ENCODE measurements at places on chromosomes 5 and 9.
A peak's percentile ranks its signal among the peaks of the same experiment; 100 is the strongest.

DNA sequence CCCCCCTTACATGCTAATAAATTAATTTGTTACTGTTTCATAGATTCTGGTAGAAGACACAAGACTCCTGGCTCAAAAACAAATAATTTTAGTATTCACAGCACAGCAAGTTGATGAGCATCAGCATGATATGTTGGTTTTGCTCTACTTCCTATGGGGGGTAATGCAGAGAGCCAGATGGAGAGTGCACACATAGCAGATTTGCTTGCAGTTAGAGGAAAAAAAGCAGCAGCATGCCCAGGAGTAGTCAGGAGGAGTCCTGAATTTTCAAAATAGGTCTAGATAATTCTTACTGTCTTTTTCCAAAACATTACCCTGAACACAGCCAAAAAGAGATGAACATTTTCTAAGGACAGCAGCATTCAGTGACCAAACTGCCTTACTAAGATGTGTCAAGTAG is 261.3 kb downstream of the COX7C start:
- DNase-seq: no peak

DNA sequence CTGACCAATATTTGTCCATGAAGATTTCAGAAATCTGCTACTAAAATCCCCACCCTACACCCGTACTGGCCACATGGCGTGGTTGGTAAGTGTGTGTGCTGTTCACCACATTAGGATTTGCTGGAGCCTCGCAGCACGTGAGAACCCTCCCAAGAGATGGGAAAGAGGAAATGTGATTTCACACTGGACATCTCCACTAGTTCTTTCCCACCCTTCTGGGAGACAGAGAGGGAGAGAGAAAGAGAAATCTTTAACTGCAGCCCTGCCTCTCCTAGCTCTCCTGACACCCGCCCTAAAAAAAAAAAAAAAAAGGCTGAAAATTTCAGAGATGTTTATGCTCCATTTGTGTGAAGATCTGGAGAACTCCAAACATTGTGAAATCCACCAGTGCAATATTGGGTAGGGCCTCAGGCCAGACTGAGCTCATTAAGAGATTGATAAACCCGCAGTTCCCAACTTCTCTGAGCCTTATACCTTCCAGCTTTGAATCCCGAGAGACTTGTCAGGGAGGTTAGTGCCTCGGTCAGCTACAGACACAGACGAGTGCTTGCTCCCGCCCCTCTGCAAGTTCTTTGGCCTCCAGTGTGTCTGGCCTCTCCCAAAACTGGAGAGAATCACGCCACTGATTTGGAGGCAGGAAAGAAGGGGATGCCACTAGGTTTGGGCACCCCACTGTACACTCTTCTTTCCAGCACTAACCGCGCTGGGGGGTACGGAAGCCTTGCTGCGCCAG is 1.9 kb downstream of the SPRY4 start:
- DNase-seq: no peak

DNA sequence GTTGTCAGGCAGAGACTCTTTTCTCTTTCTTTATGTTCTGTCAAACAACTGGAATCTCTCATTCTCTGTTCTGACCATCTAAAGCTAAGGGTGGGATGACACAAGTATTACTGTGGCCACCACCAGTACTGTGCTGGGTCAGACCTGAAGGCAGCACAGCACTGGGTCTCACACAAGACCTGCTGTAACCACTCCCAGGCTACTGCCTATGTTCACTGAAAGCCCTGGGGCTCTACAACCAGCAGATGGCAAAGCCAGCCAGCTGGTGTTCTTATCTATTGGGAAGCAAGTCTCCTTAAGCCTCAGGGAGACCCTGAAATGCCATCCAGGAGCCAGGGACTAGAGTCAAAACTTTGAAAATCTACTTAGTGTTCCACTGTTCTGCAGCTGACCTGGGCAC is 189.5 kb downstream of the SLCO4C1 start:
- DNase-seq: no peak

GRCh38 chr9:127550751-127551150 is 61.3 kb upstream of the STXBP1 start:
- no peak for DNase-seq

DNA sequence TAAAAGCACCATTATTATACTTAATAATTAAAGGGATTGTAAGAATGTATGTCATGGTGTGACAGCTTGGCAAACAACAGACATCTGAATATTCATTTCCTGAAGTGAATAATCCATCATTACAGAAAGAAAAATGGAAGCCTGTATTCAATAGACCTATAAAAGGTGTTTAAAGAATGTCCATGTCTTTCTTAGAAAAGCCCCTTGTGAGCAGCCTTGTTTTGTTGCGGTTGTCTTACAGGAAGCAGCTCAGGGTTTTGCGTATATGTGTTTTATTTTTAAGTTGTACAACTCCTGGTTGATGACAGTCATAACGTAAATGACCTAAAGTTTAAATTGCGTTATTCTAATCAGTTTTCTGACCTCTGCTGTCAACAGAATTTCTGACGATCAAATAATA is 53.8 kb downstream of the CAST start:
- DNase-seq: peak; percentile 45

DNA sequence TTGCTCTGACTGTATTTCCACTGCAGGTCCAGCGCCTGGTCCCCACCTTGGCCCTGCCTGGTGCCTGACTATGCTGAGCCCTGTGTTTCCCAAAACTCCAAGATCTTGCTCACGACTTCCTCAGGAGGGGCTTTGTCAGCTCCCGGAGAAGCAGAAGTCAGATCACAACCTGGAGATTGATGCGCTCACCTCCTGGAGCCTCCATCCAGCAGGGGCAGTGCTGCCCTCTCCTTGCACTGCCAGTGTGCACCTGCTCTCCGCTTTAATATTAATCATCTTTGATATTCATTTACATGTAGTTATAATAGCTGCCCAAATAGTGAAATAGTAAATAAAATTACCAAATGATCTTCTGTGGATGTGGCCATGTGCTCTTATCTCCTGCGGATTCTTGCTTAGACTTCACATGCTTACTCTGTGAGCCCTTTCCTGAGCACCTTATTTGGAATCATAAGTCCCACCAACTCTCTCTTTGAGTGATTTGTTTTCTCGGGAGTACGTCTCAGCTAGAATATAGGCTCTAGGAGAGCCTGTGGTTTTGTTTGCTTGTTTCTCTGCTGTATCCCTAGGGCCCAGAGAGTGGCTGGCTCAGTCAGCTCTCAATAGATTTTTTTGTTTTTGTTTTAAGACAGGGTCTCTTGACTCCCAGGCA is 17.4 kb downstream of the MAML1 start:
- DNase-seq: no peak

- DNase-seq: no peak
Observed at GRCh38 chr5:81726297-81726696, 24.6 kb downstream of the SSBP2 start.

DNA sequence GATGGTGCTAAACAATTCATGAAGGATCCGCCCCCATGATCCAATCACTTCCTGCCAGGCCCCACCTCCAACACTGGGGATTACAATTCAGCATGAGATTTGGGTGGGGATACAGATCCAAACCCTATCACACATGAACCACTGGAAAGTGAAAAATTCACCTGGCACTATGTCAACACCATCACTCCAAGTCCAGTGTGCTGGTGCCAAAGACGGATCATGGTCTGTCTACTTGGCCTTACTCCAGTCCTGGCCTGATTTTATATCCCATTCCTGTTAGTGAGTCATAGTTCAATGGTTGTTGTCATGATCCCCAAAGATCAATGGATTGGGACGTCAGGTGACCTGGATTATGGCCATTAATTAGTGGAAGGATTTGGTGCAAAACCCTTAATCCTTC is 147.4 kb upstream of the RPS23 start:
- no peak for DNase-seq

DNA sequence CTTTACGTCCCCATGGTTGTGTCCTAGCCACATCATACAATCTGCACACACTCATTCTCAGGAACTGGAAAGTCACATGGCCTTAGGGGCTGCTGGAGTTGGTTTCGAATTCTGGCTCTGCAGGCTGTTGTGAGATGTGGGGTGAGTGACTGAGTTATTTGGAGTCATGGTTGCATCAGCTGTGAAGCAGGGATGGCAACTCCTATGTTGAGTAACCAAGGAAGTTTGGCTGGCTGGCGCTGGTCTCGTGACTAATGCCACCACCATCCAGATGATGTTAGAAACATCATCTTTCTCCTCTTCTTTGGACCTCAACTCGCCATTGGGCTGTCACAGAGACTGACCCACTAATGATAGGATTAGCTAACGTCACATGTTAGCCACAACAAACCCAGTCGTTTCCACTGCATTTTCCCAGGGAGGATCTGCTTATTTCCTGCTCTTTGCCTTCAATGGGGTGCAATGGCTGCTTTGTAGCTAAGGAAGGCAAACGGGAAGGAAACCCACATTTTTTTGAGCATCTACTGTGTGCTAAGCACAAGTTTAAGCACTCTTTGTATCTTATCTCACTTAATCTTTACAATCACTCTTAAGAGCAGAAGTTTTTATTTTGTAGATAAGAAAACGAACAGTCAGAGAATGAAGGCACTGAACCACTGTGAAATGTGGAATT is 78.1 kb upstream of the UBTD2 start:
- peak; percentile 7 for DNase-seq

DNA sequence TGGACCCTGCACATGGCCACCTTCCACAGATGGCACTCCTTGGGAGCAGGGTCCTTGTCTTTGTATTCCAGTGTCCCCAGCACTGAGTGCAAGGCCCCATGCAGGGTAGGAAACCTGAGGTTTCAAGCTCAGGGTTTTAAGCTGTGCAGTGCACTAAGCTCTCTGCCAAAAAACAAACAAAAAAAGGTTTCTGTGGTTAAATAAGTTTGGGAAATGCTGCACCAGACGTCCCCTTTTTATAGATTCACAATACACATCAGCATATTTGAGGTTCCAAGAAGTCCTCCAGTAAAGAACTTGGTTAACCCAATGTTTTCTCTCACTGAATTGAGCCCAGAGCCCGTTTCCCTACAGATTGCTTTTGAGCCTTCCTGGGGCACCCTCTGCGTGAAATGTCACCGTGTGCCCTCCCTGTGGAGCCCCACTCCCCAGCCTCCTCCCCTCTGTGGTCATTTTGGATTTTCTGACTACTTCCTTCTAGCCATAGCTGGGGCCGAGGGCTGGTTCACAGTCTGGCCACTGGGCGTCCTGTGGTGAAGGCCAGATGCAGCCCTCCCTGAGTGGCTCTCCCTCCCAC is 17.1 kb downstream of the DELE1 start:
- no peak for DNase-seq

DNA sequence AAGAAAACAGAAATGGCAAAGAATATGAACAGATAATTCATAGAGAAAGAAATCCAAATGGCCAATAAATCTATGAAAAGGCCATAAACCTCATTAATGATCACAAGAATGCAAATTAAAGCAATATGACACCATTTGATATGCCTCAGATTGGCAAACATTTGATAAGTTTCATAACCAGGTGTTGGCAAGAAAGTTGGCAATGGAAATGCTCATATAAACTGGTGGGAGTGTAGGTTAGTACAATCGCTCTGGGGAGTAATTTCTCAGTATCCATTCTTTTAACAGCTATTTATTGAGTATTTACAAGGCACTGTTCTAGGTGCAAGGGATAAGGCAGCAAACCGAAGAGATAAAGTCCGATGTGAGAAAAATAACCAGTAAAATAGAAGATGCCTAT is 154.5 kb downstream of the TTLL11 start:
- DNase-seq: no peak

- no peak for DNase-seq
Observed at GRCh38 chr9:130530938-130531337, 48.4 kb upstream of the FUBP3 start.

- DNase-seq: no peak
Observed at GRCh38 chr9:122346478-122347347, 24.1 kb upstream of the PTGS1 start.

DNA sequence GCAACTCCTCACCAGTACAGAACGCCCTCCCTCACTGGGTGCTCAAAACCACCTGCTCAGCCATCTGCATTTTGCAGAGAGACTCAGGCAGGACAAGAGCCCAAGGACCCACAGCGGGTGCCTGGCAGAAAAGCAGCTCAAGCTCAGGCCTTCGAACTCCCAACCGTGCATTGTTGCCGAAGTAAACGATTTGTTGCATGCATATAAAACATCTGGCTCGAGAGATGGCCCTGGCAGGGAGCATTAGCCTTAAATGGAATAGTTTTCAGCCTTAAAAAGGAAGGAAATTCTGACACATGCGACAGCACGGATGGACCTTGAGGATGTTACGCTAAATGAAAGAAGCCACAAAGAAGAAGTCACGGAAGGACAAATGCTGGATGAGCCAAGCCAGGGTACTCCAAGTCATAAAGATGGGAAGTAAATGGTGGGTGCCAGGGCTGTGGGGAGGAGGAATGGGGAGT is 160.4 kb upstream of the PHYKPL start:
- no peak for DNase-seq

GRCh38 chr9:128625391-128626146 is 31.1 kb downstream of the DYNC2I2 start:
- no peak for DNase-seq

GRCh38 chr5:56561-57290 is 35.2 kb upstream of the PLEKHG4B start:
- DNase-seq: no peak

- DNase-seq: no peak
Observed at GRCh38 chr9:88387036-88387551, 1.1 kb upstream of the SPIN1 start.

DNA sequence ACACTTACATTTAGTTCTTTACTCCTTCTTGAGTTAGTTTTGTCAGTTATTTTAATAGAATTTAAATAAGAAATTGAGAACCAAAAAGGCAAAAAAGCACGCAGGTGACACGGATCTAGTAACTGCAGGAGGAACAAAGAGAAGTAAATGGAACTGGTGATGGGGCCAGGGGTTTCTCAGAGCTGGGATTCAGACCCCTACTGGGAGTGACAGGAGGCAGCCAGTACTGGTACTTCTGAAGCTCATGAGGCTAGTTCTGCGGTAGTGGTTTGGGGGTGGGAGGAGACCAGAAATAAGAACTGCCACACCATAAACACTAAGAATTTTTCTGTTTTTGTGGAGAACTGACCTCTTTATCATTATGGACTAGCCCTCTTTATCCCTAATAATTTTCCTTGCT is 48.2 kb downstream of the OXCT1 start:
- DNase-seq: no peak

- no peak for DNase-seq
Observed at GRCh38 chr5:173664154-173664526, 47.7 kb upstream of the BOD1 start.

- no peak for DNase-seq
Observed at GRCh38 chr9:69611221-69611620, 61.0 kb downstream of the APBA1 start.

GRCh38 chr9:114363424-114363823 is 24.4 kb downstream of the AKNA start:
- DNase-seq: peak; percentile 32

- DNase-seq: no peak
Observed at GRCh38 chr9:6628704-6629103, 16.8 kb downstream of the GLDC start.

GRCh38 chr5:71591100-71591499 is 4.0 kb downstream of the MCCC2 start:
- no peak for DNase-seq

GRCh38 chr5:31530541-31531265 is 1.2 kb downstream of the DROSHA start:
- DNase-seq: no peak

GRCh38 chr5:59267033-59267432 is 626.5 kb downstream of the PDE4D start:
- DNase-seq: no peak

- DNase-seq: no peak
Observed at GRCh38 chr5:52920929-52921328, 68.2 kb upstream of the ITGA2 start.

- DNase-seq: no peak
Observed at GRCh38 chr9:99807956-99808355, 13.7 kb upstream of the NR4A3 start.
